HL-60 (cell line): ENCODE measurements at places on chromosomes 13 and 19.

GRCh38 chr13:65468628-65469027, 1761.5 kb downstream of the PCDH9 start:
- DNase-seq: no peak

DNA sequence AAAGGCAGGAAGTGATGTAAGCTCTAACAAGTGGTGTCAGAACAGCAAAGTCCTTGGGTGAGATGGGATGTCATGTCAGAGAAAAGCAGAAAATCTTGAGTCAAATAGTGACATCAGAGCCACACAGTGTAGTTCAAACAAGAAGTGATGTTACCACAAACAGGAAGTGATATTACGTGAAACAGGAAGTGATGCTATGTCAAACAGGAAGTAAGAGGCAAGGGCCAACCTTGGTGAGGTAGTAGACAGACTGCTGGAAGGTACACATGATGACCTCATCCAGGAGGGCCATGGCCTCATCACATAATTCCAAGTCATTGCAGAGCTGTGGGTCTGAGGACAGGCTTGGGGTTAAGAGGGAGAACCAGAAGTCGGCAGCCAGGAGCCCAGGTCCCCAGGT, 7.0 kb upstream of the MAMSTR start:
- peak; percentile 91 for DNase-seq

DNA sequence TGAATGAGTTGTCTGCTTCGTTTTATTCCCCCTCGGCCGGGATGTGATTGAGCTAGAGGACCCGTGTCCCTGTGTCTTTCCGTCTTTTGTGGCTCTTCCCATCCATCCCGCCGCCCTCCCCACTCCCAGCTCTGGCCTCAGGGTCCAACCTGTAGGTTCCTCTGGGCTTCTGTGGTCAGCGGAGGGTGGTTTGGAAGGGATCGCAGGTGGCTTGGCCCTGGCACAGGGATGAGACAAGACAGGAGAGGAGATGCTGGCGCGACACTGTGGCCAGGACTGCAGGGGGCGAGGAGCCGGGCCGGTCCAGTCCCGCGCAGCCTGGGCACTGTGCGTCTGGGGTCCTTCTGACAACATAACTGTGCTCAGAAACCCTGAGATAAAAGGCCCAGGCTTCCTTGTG, 2.0 kb downstream of the EVI5L start:
- no peak for DNase-seq

GRCh38 chr13:34214686-34215085, 396.7 kb downstream of the RFC3 start:
- DNase-seq: no peak

DNA sequence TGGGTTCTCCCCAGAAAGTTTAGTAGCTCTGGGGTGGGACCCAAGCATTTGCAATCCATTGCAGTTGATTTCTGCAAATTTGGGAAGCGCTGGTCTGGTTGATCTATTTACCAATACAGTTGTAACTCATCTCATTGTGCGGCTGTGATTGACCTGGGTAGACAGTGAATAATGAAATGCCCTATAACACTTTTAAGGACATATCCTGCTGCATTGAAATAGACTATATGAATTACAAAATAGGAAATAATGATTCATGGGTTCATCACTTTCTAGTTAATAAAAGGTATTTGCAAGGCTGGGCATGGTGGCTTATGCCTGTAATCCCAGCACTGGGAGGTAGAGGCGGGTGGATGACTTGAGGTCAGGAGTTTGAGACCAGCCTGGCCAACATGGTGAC, 59.0 kb upstream of the FARP1 start:
- DNase-seq: no peak

DNA sequence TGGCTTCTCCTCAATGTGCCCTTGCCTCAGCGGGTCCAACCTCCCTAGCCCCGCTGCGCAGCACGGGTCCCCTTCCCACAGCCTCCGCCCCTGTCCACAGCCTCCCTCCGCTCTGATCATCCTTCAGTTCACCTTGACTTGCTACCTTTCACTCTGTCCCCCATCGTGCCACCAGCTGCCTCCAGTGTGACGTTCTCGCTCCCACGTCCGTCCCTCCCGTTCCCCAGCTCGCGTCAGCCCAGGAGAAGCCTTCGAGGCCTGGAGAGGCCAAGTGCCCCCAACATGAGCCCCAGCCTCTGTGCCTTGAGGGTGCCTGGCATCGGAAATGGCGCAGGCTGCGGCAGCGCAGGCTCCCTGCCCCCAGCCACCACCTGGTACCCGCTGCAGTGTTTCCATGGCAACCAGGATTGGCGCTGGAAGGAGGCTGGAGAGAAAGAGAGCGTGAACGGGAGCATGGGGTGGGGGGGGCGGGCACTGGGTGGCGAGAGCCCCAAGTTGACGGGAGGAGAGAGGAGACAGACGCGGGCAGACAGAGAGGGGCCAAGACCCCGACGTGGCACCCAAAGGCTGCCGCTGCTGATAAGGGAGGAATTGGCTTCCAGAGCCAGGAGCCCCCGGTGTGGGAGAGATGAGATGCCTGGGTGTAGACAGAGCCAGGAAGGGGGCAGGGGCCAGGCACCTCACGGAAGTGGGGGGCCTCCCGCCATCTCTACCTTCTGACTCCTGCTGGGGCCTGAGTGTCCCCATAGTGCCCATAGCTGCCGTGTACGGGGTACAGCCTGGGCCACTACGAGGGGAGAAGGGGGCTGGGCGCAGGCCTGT, 844 bp upstream of the ASPDH start:
- no peak for DNase-seq
